Activated CD4-positive, alpha-beta memory T cell treated with anti-CD3 and anti-CD28 coated beads, Interleukin-2, amount 10 ng/mL, durations not matched to agents 7 days and 5 days (primary cell): ENCODE measurements at places on chromosomes 2 and 18. TPM values are rescaled to one million over a fixed set of nuclear protein-coding genes. Genes with fewer than 3 reads are reported as not detected.

The KATNAL2 gene
- total RNA-seq: 0.35 TPM

The HOXD9 gene
- total RNA-seq: not detected

The ALK gene
- not detected for total RNA-seq

The TUBA3E gene
- not detected for total RNA-seq

The ST8SIA5 gene
- not detected for total RNA-seq
